Thoracic aorta (tissue), 2 donors: ENCODE measurements at places on chromosomes 7 and 10.

DNA sequence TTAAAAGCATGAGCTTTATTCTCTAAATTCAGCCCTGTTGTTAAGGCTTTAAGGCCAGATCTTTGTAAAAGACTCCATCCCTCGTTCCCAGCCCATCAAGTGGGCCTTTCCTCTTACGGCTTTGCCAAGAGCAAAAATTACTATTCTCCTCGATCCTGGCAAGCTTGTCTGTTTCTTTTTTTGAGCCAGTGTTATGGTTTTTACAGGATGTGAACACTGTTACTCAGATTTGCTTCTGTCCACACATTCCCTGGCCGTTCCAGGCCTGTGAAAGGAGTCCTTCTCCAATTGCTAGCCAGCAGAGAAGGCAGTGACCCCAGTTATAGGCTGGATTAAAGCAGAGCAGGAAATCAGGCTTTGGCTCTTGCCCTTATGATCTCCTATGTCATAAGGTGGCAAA, 47.0 kb upstream of the EPC1 start:
- no peaks in the 10 kb centered on the region for H3K36me3 ChIP-seq
- H3K4me3 ChIP-seq = no peak overlapping the region
- H3K27ac ChIP-seq = peak overlapping the region; percentile 37
- no peak for DNase-seq
- H3K27me3 ChIP-seq = no peaks in the 10 kb centered on the region

- no peak for DNase-seq
- H3K27me3 ChIP-seq = no peaks in the 10 kb centered on the region
- H3K36me3 ChIP-seq = no peaks in the 10 kb centered on the region
- no peak overlapping the region for H3K4me3 ChIP-seq
- H3K27ac ChIP-seq = no peak overlapping the region
These were observed 18.7 kb downstream of the HSPA12A start for GRCh38 chr10:116723428-116724281.

- H3K36me3 ChIP-seq = no peaks in the 10 kb centered on the region
- no peak for DNase-seq
- H3K27me3 ChIP-seq = no peaks in the 10 kb centered on the region
- H3K27ac ChIP-seq = no peak overlapping the region
- no peaks in the 10 kb centered on the region for H3K4me1 ChIP-seq
These were observed 484.0 kb upstream of the GALNT17 start for GRCh38 chr7:70647801-70648498.

GRCh38 chr7:131355917-131356777, 28.5 kb downstream of the MKLN1 start:
- peaks cover 55% of the 10 kb centered on the region for H3K4me1 ChIP-seq
- H3K4me3 ChIP-seq = no peak overlapping the region
- no peak for DNase-seq
- H3K27me3 ChIP-seq = no peaks in the 10 kb centered on the region

GRCh38 chr7:77447616-77448015, 31.5 kb upstream of the GSAP start:
- no peak overlapping the region for H3K4me3 ChIP-seq
- H3K27me3 ChIP-seq = no peaks in the 10 kb centered on the region
- no peaks in the 10 kb centered on the region for H3K4me1 ChIP-seq
- no peak overlapping the region for H3K27ac ChIP-seq
